ENCODE measurements at places on chromosomes 5 and 9. TPM values are rescaled to one million over a fixed set of nuclear protein-coding genes. Genes with fewer than 3 reads are reported as not detected.

Gene ANKRD34B
- total RNA-seq, result 0.10 TPM

Gene SLC25A48
- not detected for total RNA-seq

Gene NEUROG1
- not detected for total RNA-seq

Gene HTR4
- not detected for total RNA-seq

Gene STKLD1
- 0.74 TPM for total RNA-seq

Gene GKAP1
- total RNA-seq, result 5.2 TPM

Gene ZNF483
- 4.8 TPM for total RNA-seq

Gene SPATA31E1
- total RNA-seq, result not detected

Gene SPATA9
- total RNA-seq, result 0.15 TPM

Gene SIL1
- total RNA-seq, result 35.4 TPM

Gene SAXO1
- total RNA-seq, result not detected

Gene TAS2R1
- not detected for total RNA-seq

Gene FAF2
- 86.6 TPM for total RNA-seq

Gene RUSC2
- 49.9 TPM for total RNA-seq

Gene SPDL1
- total RNA-seq, result 72.6 TPM

Gene INSL4
- not detected for total RNA-seq

Gene CHMP5
- total RNA-seq, result 74.5 TPM

Gene CCDC192
- not detected for total RNA-seq

Gene SVEP1
- total RNA-seq, result 0.05 TPM

Gene VCAN
- 0.72 TPM for total RNA-seq

Gene GRIN3A
- total RNA-seq, result 0.03 TPM

Gene ACOT12
- total RNA-seq, result 0.74 TPM

Gene ARRDC3
- 33.0 TPM for total RNA-seq

Gene ZBED3
- 6.8 TPM for total RNA-seq
